ENCODE measurements at places on chromosomes 16 and 17.

DNA sequence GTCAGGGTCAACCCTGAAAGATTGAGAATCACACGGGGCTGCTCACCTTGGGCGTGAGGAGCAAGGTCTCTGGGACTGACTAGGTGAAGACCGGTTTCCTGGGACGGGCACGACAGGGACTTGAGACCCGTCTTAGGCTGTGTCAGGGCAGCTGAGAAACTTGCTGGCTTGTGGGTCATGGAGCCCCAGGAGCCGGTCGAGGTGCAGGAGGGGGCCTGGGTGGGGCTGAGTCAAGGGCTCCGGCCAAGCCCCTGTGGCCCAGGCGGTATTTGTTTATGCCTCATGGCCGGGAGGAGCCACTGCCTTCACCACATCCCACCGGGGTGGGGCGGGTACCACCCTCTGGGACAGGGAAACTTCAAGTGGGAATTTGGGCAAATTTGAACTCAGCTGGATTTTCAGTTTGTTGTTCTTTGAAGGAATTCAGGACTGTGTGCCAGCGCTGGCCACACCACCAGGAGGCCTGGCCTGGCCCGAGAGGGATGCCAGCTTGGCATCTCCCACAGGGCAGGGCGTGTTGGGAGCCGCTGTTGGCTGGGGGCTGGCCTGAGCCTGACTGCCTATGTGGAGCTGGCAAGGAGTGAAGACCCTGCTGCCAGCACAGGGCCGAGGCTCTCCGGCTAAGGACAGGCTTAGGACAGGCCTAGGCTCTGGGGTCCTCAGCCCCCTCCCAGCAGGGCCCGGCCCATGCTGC lies 116.1 kb downstream of the METRNL start:
- DNase-seq = peak; percentile 83

- peak; percentile 65 for DNase-seq
Measured at GRCh38 chr17:79026376-79027273, 2.7 kb downstream of the C1QTNF1 start.

GRCh38 chr16:73059779-73060615 lies 12.1 kb upstream of the ZFHX3 start:
- DNase-seq = peak; percentile 35

GRCh38 chr16:3548859-3549258 lies 28.3 kb downstream of the NLRC3 start:
- DNase-seq = no peak

DNA sequence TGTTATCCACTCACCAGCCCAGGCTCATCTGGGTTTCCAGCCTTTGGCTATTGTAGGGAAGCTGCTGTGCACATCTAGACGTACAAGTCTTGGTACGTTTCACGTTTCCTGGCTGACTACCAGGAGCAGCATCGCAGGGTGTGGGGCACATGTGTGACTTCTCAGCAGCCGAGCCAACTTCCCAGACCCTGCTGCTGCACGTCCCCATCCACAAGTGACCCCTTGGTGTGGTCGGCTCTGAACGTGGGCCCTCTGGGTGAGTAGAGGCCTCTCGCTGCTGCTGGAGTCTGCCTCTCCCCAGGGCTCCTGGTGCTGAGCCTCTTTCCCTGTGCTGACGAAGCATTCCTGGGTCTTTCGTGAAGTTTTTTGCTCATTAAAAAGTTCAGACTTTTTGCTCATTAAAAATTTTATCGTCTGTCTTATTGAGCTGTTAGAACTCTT lies 70.2 kb upstream of the ZNF750 start:
- DNase-seq = no peak

GRCh38 chr17:82281076-82281475 lies 7.6 kb upstream of the CSNK1D start:
- DNase-seq = no peak

DNA sequence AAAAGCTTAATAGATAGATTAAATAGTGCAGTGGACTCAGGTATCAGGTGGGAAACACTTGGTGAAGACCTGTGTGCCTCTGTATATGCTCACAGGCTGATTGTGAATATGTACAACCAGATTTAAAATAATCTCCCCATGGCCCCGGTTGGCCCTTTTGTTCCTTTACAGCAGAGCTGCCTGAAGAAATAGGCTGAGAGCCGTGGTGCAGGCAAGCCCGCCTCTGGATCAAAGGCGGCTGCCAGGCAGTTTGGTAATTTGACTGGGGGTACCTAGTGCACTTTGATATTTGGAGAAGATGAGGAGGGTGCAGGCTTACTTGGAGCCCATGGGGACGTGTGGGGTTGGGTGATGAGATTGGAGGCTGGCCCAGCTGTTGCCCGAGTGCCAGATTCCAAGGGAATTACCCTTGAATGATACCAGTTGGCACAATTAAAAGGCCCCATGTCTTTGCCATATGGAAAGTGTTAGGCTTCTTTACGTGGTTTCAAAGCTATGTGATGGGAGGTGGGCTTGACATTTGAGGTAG lies 5.0 kb downstream of the NKD1 start:
- no peak for DNase-seq

- DNase-seq = peak; percentile 93
Measured at GRCh38 chr16:29825145-29826044, 5.1 kb downstream of the MVP start.

DNA sequence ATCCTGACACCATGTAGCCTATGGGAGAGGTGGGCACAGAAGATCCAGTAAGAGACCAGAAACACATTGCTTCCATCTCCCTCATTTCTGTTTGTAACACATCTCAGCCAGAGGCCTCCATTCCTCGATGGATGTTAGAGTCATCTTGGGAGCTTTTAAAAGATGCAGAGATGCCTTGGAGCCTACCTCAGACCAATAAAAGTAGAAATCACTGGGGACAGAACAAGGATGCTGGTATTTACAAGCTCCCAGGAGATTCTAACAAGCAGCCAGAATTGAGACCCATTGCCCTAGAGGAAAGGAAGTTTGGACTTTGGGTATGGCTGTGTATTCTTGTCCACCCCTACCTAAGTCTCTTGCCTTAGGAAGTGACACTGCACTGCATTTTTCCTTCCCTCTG lies 40.8 kb downstream of the HS3ST3A1 start:
- DNase-seq = no peak

- peak; percentile 46 for DNase-seq
Measured at GRCh38 chr17:16478649-16479048, 13.3 kb downstream of the LRRC75A start.

DNA sequence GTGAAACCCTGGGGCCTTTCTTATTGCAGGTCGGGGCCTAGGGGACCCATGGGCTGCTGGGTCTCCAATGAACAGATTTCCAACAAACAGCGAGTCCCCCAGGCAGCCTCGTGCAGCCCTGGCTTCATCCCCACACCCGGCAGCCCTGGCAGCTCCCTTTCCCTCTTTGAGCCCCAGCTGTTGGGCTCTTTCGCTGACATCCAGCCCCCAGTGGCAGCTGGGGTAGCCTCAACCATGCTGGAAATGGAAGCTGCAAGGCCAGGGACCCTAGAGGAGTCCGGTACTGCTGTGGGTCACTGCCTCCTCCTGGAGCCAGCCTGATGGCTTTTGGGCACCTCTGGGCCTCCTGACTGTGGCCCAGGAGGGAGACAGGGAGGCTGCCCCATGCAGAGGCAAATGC lies 5.9 kb downstream of the RPUSD1 start:
- no peak for DNase-seq

DNA sequence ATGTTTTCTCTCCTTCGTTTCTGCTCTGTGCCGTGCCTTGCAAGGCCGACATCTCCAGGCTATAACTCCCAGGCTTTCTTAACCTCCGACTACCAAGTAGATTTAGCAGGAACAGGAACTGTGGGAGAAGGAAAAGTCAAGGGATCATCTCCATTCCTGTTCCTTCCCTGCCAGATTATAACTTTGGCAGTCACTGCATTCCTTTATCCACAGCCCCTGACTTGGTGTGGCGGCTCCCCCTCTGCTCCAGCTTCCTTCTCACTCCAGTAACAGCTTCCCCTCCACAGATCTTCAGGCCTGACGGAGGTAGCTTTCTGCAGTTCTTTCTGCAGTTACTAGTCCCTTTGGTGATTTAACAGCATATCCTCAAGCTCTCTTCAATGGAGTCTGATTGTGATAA lies 234.6 kb upstream of the MON1B start:
- DNase-seq = no peak

DNA sequence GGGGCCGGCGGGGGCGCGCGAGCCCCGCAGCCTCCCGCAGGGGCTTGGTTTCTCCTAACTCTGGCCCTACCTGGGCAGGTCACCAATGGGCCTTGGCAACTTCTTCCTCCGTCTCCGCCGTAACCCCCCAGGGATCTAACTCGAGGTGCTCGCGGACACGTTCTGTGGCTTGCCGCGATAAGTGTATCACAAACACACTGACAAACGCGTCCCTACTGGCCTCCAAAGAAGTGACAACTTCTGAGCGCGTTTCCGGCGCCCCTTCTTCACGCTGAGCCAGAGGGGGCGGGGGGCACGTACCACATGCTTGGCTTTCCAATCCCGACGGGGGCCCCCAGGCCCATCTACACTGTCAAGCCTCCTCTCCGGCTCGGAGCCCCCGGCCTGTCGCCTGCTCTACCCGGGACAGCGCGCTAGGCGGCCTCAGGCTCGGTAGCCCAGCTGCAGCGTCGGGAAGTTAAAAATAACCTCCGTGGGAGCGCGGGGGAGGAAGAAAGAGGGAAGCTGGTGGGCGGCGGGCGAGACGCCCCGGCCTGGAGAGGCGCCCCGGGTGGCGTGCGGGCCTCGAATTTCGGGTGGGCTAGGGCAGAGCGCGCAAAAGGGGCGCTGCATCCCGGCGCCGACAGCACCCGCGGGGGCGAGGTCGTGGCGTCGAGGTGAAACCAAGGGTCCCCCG lies 725 bp upstream of the SPHK1 start:
- DNase-seq = peak; percentile 58

DNA sequence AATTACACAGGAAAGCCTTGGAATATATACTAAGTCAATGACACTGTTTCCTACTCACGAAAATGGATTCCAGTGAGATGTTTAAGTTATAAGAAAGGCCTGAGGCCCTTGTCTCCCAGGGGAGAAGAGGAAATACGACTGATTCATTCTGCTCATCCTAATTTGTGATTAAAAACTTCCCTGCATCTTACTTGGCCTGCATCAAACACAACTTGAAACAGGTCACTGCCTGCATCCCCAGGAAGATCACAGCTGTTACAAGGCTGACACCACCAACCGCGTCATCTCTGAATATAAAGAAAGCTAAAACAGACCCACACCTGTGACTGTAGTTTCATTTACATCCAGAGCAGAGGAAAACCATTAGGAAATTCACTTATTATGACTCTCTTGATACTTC lies 121.9 kb downstream of the DNAH3 start:
- no peak for DNase-seq

GRCh38 chr16:77191259-77191969 lies 424 bp downstream of the MON1B start:
- DNase-seq = peak; percentile 17

DNA sequence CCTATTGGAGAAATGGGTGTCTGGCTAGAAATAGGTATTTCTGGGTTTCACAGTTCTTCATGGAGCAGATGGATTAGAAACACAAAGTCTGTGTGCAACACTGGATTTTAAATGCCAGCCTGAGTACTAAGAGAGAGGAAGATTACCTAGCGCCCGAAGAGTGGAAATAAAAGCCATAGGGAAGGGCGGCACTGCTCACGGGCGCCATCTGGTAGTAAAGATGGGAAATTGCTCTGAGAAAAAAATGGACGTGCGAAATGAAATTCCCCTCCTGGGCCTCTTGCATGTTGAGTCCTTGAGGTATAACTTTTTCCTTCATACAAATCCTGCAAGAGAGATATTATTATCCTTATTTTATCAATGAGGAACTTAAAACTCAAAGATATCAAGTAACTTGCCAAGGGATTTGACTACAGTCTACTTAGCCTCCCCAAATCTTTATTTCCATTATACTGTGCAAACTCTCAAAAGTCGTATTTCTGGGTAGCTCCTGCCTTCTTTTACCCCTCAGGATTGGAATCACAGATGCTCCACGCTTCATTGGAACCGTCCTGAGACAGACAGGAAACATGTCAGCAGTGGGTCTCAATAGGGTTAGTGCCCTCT lies 72.8 kb downstream of the MMD start:
- peak; percentile 64 for DNase-seq

- DNase-seq = no peak
Measured at GRCh38 chr16:5643855-5644531, 546.4 kb upstream of the EEF2KMT start.

GRCh38 chr16:88610909-88611812 lies 27.2 kb upstream of the IL17C start:
- DNase-seq = no peak

DNA sequence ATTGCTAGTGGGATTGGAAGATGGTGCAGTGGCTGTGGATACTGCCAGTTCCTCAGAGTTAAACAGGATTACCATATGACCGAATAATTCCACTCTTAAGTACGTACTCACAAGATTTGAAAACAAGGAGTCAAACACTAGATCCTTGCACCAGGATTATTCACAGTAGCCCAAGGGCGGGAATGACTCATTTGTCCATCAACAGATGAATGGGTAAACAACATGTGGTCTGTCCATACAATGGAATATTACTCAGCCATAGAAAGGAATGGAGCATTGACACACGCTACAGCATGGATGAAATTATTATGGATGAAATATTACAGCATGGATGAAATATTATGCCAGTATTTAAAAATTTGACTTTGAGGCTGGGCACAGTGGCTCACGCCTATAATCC lies 9.1 kb upstream of the MAPK8IP3 start:
- DNase-seq = no peak

- DNase-seq = no peak
Measured at GRCh38 chr17:8162997-8163977, 539 bp upstream of the VAMP2 start.

GRCh38 chr17:16091773-16092172 lies 92.1 kb downstream of the TTC19 start:
- DNase-seq = no peak

- DNase-seq = peak; percentile 86
Measured at GRCh38 chr17:62614142-62614541, 13.3 kb upstream of the MRC2 start.

GRCh38 chr16:52578829-52579498 lies 32.0 kb upstream of the TOX3 start:
- no peak for DNase-seq

DNA sequence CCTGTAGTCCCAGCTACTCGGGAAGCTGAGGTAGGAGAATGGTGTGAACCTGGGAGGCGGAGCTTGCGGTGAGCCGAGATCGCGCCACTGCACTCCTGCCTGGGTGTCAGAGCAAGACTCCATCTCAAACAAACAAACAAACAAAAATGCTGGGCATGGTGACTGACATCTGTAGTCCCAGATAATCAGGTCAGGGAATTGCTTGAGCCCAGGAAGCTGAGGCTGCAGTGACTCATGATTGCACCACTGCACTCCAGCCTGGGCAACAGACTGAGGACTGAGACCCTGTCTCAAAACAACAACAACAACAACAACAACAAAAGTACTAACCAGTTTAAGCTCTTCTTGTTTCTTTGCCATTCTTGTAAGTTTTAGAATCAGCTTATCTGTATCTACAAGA lies 383.0 kb upstream of the PMFBP1 start:
- DNase-seq = no peak

GRCh38 chr16:24571096-24571495 lies 31.7 kb downstream of the RBBP6 start:
- no peak for DNase-seq

- DNase-seq = peak; percentile 71
Measured at GRCh38 chr17:6643451-6644125, 2.7 kb downstream of the TXNDC17 start.

GRCh38 chr17:68987966-68988365 lies 32.8 kb upstream of the ABCA8 start:
- no peak for DNase-seq

- no peak for DNase-seq
Measured at GRCh38 chr16:68920349-68920748, 77.0 kb downstream of the TANGO6 start.

Data from fibroblast of the aortic adventitia (primary cell).